ENCODE measurements at places on chromosomes 5 and 9.

DNA sequence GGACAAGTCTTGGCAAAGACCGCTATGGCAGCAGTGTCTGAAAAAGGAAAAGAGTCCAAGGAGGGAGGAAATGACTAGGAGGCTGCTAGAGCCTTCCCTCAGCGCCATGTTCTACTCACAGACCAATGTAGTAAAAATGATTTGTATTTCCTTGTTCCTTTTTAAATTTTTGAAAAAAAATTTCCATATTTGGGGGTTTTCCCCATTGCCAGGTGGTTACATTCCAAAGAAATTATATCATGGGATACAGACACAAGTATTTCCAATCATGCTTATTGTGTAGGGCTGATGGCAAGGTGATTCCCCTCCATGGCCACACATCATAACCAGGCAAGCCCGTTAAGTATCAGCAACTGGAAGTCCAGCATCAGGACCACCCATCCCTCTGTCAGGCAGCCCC is 138.2 kb downstream of the PIP5K1B start:
- no peak for DNase-seq

- DNase-seq, result no peak
These were observed 2.6 kb upstream of the PBX3 start for GRCh38 chr9:125744616-125745015.

GRCh38 chr5:58236498-58236897 is 223.4 kb downstream of the PLK2 start:
- DNase-seq, result no peak

GRCh38 chr5:80216753-80217596 is 38.9 kb downstream of the SERINC5 start:
- no peak for DNase-seq

DNA sequence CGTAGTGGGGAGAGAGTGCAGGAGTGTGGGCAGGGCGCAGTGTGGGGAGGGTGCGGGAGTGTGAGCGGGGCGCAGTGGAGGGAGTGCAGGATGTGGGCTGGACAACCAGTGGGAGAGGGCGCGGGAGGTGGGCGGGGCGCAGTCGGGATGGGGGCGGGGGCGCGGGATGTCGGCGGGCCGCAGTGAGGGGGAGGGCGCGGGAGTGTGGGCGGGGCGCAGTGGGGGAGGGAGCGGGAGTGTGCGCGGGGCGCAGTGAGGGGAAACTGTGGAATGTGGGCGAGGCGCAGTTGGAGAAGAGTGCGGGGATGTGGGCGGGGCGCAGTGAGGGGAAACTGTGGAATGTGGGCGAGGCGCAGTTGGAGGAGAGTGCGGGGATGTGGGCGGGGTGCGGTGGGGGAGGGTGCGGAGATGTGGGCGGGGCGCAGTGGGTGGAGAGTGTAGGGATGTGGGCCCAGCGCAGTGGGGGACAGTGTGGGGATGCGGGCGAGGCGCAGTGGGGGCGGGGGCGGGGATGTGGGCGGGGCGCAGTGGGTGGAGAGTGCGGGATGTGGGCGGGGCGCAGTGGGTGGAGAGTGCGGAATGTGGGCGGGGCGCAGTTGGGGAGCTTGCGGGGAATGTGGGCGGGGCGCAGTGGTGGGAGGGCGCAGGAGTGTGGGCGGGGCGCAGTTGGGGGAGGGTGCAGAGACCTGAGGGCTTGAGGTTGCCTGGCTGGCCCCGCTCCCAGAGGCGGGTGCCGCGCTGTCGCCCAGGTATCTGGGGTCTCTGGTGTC is at the start of gene NXNL2:
Gene NXNL2, plus strand, starts transcription at position 723 of the 770 bp plus-strand sequence. CDS start 257 bp downstream, outside the sequence.
- DNase-seq, result no peak

- DNase-seq, result no peak
These were observed 329 bp downstream of the SYK start for GRCh38 chr9:90801973-90802322.

DNA sequence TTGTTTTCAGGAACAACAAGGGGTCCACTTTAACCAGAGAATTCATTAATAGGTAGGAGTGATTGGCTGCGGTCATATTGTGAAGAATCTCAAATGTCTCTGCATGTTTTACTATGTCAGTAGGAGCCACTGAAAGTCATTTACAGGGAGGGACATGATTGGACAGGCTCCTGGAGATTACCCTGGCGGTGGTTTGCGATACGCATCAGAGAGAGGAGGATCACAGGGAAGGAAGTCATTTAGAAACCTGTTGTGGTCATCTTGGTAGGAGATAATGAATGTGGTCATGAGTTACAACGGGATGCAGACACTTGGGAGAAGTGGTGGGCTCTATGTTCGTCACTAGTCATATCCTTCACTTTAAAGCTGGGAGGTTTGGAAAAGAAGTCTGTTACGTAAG is 262.8 kb downstream of the FAM114A2 start:
- DNase-seq, result no peak

DNA sequence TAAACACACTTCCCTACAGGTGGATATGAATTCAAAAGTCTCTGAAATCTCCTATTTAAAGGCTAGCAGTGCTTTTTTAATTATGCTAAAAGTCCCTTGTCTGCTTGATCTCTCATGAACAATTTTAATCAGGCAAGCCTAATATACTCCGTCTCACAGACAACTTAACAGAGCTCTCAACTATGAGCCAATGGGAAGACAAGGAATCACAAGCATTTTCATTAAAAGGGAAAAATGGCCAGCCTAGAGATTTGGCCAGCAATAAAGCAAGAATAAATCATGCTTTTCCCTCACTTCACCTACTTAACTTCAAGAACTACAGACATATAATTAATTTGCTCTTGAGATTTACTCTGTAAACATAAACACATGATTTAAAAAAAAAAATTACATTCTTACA is 78.0 kb downstream of the RFX3 start:
- DNase-seq, result no peak

GRCh38 chr9:123999661-124000060 is 11.9 kb upstream of the LHX2 start:
- DNase-seq, result no peak

DNA sequence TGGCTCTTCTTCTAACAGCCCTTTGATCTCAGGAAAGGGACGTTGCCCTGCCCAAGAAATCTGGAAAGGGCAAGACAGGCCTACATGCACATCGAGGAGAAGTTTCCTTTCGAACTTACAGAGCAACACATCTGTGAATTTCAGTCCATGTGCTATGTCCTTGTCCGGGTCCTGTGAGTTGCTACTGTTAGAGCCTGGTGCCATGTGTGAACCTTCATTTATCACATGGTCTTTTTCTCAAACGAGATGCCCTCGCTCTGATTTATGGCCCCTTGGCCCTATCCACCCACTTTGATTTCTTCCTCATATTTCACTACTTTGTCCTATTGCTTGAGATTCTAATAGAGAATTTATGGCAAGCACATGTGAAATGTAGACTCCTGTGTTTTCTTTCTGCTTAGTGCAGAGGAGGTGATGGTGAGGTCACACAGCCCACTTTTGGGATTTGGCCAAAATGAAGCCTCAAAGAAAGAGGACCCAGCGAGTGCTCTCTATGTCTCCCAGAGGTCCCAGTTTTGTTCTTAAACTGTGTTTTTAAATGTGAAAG is 153.1 kb downstream of the SNCAIP start:
- no peak for DNase-seq

- no peak for DNase-seq
These were observed 77.7 kb downstream of the RGS3 start for GRCh38 chr9:113541019-113541900.

GRCh38 chr9:76846297-76846696 is 59.6 kb downstream of the PRUNE2 start:
- no peak for DNase-seq

DNA sequence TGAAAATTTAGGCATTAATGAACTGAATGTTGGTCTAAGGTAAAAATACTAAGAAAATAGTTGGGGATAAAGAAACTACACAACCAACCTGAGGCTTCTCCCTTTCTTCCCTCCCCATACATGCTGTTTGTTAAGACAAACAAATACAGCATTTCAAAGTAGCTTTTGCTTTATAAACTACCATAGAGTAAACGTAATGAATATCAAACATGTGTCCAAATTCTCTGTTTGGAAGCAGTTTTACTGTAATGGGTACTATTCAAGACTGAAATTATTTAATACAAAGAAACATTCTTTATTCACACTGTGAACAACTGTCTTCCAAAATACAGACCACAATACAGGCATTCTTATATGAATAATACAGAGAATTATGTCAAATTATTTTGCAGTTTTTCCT is 52.0 kb downstream of the SLC44A1 start:
- DNase-seq, result no peak

DNA sequence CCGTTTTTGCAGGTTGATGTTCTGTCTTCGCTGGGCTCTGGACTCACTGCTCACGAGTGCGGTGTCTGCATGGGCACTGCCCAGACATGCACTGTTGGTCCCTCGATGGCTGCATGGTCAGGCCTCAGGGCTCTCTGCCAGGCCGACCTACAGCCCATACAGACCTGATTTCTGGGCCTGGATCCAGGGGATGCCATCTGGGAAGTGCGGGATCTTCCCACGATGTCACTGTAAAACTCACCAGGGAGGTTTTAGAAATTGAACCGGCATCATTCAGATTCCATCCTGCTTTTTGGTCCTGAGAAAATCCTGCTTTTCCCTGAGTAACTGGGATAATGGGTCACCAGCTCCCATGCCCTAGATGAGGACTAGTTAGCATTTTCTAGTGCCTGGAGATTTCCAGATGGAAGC is 9.1 kb downstream of the S1PR3 start:
- no peak for DNase-seq

DNA sequence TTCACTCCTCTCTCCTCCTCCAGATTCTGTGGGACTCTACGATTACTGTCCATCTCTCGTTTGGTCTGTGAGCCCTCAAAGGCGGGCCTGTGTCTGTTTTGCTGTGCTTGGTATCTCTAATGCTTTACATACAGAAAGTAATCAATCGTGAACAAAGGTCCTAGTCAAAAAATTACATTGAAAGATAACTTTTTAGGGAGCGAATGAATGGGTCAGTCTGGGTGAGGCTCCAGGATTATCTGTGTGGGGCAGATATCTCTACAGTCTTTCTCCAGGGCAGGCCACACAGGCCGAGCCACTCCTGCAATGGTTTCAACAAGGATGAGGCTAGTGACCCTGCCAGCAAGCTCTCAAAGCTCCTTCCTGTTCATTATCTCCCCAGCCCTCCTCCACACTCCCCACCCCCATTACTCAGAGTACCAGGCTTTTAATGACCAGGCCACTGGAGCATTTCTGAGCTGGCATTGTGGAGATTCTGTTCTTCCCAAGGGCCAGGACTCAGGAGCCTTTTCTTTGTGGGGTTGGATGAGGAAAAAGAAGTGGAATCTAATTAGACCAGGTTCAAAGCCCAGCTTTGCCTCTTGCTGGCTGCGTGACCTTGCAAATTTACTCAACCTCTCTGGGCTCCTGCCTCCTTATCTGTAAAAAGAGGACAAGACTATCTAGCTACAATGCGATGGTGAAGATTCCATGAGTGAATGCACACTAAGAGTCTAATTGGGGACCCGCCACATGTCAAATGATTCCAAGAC is 10.2 kb downstream of the CORO2A start:
- DNase-seq, result no peak

DNA sequence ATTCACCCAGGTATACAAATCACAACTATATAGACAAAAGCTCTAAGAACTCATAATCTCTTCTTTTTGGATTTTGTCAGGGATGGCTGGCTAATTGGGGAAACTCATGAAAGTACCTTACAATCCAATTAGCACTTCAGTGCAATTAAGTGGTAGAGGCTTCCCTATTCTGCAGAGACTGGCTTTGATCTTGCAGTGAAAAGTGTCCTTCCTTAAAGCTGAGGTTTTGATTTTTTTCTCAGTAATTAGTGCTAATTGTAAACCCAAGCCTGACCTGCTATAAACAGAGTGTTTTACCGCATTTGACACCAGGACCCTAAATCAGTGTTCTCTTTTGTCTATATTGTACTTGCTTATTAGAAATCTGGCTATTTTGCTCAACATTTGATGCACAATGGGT is 294.0 kb upstream of the EFNA5 start:
- DNase-seq, result no peak

- no peak for DNase-seq
These were observed 13.8 kb upstream of the ORM1 start for GRCh38 chr9:114309096-114309495.

GRCh38 chr5:425714-426113 is 17.3 kb upstream of the EXOC3 start:
- DNase-seq, result no peak

DNA sequence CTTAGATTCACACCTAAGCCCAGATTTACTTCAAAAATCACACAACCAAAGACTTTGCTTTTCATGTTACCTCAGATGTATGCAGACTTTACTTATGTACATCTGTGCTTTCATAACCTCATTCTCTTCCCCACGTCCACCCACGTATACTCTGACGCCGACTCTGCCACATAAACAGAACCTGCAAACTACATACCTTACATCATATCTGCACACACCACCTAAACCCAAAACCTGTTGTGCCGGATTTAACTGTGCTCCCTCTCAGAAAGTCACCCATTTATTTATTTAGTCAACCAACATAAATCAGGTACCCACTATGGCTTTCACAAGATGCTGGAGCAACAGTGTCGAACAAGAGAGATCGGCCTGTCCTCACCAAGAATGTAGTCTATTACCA is 1.0 kb upstream of the DPYSL3 start:
- no peak for DNase-seq

DNA sequence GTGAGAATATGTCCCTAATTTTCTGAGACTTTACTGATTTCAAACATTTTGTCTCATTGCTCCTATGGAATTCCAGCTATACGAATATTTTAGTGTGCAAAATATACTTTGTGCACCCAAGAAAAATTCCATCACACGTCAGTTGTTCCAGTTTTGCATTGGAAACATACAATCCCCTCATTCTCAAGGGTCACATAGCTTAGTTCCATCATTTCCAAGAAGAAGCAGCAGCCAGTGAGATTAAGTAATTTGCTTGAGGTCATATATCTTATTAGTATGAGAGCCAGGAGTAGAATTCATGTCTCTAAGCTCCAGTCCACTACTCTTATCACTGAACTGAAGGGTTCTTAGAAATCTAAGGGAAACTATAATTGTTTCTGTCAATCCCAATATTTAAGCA is 746.7 kb upstream of the C9orf72 start:
- no peak for DNase-seq

- DNase-seq, result no peak
These were observed 158.5 kb downstream of the SLIT3 start for GRCh38 chr5:169142264-169142970.

DNA sequence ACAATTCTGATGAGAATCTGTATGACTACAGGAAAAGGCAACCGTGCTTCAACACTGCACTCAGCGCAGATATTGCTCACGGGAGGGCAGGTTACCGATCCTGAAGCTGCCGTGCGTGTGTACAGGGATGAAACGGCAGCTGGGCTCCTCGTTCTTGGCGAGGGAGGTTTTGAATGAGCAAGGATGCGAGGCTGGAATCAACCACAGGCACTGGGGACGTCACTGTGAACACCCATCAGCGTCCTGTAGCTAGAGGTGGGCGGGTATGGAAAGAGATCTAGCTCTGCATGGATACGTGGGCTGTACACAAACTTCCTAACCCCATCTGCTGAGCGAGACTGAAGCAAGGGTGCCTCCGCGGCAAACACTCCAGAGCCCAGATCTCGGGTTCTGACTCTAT is 84.3 kb upstream of the COL5A1 start:
- no peak for DNase-seq
